ENCODE measurements at places on chromosomes 7 and 10.

DNA sequence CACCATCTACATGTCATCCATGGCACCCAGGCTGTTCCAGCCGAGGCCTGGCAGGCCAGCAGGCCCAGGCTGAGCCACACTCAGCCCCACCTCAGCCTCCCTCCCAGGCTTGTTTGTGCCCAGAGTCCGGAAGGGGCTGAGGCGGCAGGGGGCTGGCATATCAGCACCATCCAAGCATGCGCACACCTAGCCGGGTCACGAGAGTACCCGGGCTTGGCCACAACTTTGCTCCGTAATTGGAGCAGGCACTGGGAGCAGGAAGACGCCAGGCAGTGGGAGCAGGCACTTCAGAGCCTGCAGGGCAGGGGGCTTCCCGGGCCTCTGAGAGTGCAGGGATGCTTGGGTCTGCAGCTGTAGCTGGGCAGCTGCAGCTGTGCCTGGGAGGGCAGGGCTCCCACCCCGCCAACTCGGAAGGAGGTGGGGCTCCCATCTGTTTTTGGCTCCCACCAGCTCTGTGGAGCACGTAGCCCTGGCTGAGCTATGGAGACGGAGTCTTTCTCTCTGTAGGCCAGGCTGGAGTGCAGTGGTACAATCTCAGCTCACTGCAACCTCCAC is 15.2 kb upstream of the TSPAN15 start:
- no peak for DNase-seq

- DNase-seq: no peak
Observed at GRCh38 chr10:21832821-21833130, 170.8 kb downstream of the DNAJC1 start.

DNA sequence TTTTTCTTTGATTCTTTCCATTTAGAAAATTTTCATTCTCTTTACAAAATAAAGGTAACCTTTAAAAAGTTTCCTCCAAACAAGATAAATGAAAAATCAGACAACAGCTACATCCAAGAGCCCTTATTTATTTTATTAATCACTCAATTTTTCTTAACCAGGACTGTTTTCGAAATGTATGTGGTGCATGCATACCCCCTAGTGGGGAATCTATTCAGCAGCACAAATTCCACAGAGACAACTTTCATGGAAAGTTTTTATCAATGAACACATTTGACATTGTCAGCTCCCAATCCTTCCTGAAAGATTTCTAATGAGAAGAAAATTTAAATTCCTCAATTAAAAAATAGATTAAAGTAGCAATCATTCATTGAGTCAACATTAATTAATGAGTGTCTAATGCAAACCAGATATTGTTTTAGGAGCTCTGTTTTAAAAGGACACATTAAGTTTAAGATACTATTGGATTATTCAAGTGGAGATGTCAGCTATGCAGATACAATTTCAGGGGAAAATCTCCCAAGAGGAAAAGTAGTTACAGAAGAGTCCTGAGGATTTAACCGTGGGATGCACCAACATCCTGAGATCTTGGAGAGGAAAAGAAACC is 5.2 kb upstream of the HTR7 start:
- DNase-seq: no peak

- no peak for DNase-seq
Observed at GRCh38 chr7:54560198-54560597, 18.0 kb downstream of the VSTM2A start.
